ENCODE measurements at places on chromosomes 16 and 17.
A peak's percentile ranks its signal among the peaks of the same experiment; 100 is the strongest.

DNA sequence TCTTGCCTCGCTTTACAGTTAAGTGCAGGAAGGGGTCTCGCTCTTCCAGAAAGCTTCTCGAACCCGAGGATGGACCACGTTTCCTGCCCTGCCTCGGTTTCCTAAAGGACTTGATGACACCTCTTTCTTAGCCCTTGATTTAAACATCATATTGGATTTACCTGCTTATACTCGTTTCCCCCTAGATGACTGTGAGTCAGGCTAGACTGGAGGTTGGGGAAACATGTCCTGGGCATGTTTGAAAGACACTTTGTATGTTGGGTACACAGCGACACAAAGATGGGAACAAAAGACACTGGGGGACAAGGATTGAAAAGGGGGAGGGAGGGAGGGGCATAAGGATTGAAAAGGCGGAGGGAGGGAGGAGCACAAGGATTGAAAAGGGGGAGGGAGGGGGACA lies 30.0 kb downstream of the SDK2 start:
- no peak for DNase-seq

DNA sequence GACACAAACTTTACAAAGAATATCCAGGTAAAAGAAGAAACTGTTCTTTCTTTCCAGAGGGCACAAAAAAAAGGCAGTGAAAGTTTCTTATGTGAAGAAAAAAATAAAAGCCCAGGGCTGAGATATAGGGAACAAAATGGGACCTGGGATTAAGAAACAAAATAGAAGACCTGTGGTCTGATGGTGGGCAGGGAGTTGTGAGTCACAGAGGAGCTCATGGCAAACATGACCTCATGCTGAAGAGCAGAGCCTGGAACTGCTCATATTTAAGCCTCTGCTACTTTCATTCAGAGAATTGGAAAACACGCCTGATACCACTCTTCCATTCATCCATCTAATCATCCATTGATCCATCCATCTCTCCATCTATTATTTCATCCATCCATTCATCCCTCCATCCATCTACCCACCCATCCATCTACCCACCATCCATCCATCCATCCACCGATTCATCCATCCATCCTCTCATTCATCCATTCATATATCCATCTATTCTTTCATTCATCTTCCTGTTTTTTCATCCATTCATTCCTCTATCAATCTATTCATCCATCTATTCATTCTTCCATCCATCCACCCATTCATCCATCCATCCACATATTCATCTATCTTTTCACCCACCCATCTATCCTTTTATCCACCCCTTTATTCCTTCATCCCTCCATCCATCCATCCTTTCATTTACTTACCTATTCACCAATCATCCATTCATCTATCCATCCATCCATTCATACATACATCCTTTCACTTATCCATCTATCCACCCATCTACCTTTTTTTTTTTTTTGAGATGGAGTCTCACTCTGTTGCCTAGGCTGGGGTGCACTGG lies 30.0 kb downstream of the WFDC1 start:
- no peak for DNase-seq

DNA sequence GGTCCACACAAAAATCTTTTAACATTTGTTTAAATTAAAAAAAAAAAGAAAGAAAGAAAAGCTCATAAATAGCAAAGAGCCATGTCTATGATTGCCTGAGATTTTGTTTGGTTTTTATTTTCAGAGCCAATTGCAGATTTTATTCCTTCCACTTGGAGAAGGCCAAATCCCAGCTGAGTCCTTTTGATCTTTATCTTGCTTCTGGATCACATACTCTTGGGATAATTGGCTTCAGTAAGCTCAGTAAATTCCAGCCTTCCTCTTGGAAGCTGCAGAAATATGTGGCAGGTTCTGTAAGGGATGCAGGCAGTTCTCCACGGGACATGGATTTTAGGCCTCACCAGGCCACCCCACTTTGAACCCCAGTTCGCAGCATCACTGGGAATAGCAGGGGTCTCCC lies 63.3 kb upstream of the TMC5 start:
- DNase-seq = no peak

DNA sequence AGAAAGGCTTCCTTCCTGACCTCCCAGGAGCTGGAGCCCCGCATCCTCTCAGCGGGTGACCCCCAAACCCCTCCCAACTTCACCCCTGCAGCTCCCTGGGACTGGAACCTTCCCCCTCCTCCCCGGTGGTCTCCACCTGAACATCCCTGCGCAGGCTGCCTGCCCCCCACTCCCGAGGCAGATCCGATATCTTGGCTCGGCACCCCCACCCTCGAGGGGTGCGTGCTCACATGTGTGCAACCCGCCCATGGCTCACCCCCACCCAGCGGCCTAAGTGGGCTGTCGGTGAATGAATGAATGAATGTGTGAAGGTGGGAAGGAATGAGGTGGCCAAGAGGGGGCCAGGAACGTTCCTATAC lies 39.7 kb downstream of the SLC7A5 start:
- DNase-seq = no peak

DNA sequence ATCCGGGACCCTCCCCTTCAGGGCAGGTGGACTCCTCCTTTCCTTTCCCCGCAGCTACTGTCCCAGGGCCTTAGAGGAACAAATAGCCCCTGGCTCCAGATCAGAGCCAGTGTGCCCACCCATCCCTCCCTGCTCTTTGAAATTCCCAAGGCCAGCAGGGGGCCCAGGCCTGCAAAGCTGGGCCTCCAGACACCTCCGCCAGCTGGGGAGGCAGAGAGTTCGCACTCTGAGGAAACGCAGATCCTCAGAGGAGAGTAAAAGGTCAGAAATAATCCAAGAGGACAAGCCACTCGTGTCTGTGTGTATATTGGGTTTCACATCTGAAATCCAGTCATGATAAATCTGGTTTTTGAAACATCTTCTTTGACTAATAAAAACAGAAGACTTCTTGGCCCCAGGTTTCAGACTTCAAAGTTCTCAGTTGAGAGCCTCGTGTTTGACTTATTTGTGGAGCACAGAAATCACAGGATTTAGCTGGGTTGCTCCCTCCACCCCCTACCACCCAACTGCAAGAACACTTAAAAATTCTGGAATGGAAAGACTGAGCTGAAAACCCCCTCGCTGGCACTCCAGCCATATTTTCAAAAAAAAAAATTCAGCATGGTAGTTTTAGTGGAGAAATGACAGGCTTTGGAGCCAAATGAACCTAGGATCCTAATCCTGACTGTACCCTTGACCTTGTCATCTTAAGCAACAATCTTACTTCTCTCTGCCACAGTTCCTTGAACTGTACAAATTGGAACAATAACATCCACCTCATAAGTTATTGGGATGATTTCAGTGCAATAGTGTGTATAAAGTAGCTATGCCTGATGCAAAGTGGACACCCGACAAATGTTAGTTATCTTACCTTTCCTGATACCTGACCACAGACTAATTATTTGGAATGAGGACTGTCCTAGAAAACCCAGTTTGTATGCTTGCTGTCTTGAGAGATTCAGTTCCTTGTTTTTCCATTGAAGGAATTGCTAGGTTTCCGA lies 44.5 kb upstream of the TBX2 start:
- no peak for DNase-seq

GRCh38 chr16:87017371-87018012 lies 299.7 kb downstream of the C16orf95 start:
- peak; percentile 93 for DNase-seq

DNA sequence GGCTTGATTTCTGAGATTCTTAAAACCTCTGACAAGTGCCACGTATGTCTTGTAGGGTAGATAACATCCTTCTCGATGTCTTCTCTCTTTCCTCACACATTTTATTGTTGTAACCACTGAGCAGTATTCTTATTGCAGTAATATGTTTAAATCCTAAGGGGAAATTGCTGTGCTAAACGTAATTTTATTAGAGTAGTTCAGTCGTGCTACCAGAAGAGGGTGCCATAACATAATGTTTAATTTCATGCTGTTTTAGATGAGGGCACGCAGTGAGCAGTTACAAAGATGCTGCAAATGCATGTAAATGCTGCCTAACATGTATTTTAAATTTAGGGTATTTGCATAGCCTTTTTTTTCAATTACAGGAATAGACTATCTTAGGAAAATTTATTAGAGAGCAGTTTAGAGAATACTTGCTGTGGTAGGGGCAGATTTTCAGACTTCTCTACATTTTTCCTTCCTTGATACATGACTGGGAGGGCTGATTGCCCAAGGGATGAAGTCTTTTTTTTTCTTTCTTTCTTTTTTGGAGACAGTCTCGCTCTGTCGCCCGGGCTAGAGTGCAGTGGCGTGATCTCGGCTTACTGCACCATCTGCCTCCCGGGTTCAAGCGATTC lies 51.7 kb downstream of the GAN start:
- DNase-seq = peak; percentile 60

DNA sequence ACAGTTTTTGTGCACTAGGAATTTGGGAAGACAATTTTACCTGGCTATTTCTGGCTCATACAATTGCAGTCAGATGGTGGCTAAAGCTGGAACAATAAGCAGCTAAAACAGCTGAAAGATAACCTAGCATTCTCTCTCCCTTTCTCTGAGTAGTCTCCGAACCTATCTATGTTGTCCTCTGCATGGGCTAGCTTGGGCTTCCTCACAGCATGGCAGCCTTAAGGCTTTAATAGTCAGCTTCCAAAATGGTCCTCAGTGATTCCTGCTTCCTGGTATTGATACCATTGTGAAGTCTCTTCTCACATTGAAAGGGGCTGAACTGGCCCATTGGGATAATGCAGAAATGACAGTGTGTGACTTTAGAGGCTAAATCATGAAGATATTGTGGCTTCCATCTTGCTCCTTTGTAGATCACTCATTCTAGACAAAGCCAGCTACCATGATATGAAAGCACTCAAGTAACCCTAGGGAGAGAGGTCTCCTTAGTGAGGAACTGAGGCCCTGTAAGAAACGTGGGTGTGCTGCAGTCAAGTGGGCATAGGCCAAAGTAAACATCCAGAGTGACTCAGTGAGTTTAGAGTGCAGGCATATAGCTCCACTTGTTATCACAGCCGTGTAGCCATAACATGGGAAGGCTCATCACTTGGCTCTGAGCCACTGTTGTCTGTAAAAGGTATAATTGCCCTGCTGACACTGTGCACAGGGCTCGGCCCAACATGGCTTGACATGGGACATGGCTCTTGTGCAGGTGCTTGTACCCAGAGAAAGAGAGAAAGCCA lies 5.5 kb upstream of the VKORC1 start:
- DNase-seq = no peak

DNA sequence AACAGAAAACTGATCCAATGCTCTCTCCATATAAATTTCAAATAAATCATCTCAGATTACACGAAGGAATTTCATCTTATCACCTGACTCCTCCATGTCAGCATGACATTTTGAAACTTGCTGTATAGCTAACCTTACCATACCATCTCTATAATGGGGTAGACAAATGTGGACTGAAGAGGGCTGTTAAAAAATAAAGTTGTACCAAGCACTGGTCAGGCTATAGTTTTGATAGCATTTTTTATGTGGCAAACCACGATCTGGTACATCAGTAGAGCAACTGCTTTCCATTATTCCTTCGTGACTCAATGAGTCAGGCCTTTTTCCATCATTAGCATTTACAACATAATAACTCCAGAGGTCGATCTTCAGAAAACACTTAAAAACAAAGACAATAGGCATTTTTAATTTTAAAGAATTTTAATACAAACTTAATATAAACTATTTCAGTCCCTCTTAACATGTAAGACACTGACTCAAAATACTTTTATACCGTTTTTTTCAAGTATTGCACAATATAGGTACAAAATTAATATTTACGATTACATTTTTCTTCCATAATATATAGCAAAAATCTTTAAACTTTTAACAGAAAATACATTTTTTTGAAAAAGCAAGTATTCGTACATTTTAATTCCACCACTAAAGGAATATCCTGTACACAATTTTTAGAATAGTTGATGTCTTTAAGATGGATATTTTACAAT lies 4.2 kb downstream of the TOB1 start:
- DNase-seq = no peak

- DNase-seq = peak; percentile 79
Observed at GRCh38 chr16:86882586-86883280, 304.4 kb downstream of the FOXL1 start.

DNA sequence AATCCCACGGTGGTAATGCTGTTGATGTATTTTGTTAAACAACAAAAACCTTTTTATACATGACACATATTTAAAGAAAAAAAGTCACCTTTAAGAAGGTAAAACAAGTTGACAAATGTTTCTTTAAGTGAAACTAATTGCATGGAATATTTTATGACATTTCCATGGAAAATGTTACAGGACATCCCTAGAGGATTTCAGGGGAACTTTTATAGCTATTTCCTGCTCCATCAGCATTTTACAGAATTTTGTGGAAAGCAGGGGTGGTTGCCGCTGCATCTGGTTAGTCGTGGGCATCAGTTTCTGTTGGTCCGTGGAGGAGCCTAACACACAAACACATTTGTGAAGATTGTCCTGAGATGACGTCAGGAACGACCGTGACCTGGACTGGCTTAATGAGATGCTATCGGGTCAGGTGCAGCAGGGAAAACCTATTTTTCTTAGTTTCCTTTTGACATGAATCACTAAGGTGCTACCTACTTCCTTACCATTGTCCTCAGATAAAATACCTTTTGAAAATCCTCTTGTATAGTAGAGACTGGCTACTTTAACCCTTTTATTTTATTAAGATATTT lies 305.1 kb downstream of the MAP2K6 start:
- no peak for DNase-seq

- DNase-seq = peak; percentile 11
Observed at GRCh38 chr17:58277107-58277801, 3.5 kb downstream of the MPO start.

DNA sequence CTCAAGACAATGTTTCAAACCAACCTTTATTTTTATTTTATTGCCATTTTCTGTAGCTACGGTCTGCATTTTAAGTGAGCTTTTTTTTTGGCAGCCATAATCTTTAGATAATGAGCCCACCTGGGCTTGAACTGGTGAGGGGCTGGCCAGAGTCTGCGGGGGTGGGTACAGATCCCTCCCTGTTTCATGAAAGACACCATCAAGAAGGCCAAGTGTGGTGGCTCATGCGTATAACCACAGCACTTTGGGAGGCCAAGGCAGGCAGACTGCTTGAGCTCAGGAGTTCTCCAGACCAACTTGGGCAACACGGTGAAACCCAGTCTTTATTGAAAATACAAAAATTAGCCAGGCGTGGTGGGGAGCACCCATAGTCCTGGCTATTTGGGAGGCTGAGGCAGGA lies 113.7 kb downstream of the CPPED1 start:
- DNase-seq = no peak

- no peak for DNase-seq
Observed at GRCh38 chr17:45091778-45092425, 30.8 kb downstream of the NMT1 start.

DNA sequence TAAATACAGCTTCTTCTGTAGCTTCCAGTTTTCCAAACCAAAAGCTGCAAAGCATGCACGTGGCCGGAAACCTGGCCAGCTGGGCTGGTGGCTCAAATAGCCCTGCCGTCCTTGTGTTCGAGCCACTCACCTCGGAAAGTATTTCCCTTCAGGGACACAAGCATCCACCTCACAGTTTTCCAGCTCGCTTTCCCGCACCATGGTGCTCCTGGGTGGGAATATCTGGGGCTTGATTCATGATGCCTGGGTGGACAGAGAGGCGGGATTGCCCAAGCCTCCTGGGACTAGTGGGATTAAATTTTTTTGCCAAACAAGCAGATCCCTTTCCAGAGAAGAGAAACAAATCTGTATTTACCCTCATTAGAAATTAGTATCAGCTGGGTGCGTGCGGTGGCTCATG lies 7.1 kb upstream of the MVD start:
- DNase-seq = no peak
